ENCODE measurements at places on chromosomes 4 and X. TPM values are rescaled to one million over a fixed set of nuclear protein-coding genes. Genes with fewer than 3 reads are reported as not detected.

The ADAM29 gene
- not detected for total RNA-seq

The GAB1 gene
- 107 TPM for total RNA-seq

- DNase-seq = no peak
Measured at GRCh38 chr4:47415719-47416118, 47.8 kb downstream of the COMMD8 start.

DNA sequence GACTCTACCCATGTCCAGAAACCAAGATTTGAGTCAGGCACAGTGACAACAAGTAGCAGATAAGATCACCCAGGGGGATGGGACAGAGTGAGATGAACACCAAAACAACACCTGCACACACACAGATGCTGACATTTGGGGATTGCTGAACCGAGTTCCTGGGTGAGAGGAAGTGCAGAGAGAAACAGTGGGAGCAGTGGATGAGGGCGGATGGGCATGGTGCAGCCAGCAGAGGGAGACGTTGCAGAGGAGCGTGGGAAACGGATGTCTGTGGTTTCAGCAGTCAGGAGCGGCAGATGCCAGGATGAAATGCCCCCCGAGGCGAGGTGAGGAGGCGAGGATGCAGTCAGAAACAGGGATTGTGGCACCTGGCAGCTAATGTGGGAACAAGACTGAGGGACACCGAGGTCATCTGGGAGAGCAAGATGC lies 78.6 kb upstream of the STS start:
- no peak for DNase-seq

The RAB40A gene
- total RNA-seq = 1.8 TPM

DNA sequence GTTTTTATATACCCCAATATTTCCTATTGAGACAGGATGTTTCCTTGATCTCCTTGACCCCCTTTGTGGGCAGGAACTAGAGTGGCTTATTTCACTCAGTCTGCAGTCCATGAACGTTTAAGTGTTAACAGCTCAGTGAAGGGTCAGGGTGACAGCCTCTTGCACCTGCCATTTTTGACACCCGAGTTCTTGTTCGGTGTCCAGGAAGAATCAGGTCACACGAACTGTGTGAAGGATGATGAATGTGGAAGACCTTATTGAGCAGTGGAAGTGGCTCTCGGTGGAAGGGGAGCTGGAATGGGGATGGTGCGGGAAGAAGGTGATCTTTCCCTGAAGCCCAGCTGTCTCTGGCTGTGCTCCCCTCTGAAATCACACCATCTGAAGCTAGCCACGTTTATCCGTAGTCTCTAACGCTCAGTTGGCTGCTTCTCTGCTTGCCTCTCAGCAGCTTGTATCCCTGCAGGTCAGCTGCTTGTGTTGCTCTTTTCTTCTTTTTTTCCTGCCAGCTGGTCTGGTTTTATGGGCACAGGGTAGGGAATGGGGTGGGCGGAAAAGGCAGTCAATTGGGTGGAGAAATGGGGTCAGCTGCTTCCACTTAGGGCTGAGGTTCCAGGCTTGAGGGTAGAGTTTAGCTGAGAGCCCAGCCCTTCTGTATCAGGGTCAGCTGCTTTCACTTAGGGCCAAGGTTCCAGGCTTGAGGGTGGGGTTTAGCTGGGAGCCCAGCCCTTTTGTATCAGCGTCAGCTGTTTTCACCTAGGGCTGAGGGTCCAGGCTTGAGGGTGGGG lies 29.0 kb upstream of the CCNG2 start:
- DNase-seq = no peak
